AG04450 (cell line): ENCODE measurements at places on chromosomes 12 and 14. TPM values are rescaled to one million over a fixed set of nuclear protein-coding genes. Genes with fewer than 3 reads are reported as not detected.

Gene OR4Q2
- polyA plus RNA-seq, result not detected in 2 replicates

Gene ASCL1
- not detected in 2 replicates for polyA plus RNA-seq

Gene KRT3
- not detected in 2 replicates for polyA plus RNA-seq

Gene DUSP16
- polyA plus RNA-seq, result 11.1 and 12.8 TPM in 2 replicates

Gene ZNF268
- polyA plus RNA-seq, result 16.1 TPM in 2 replicates

Gene RERGL
- polyA plus RNA-seq, result not detected in 2 replicates

Gene CLEC4E
- not detected in 2 replicates for polyA plus RNA-seq

Gene RASSF9
- 0.06 and 0.16 TPM in 2 replicates for polyA plus RNA-seq

Gene PRB4
- polyA plus RNA-seq, result not detected in 2 replicates

Gene LRRK2
- 1.4 and 2.6 TPM in 2 replicates for polyA plus RNA-seq

Gene CAPZA3
- not detected in 2 replicates for polyA plus RNA-seq

Gene TMTC1
- 59.8 and 66.8 TPM in 2 replicates for polyA plus RNA-seq

Gene FMNL3
- 15.8 and 16.1 TPM in 2 replicates for polyA plus RNA-seq

Gene SMOC1
- 19.2 and 21.9 TPM in 2 replicates for polyA plus RNA-seq

Gene RNASE3
- polyA plus RNA-seq, result not detected in 2 replicates

Gene CLECL1
- not detected in 2 replicates for polyA plus RNA-seq

Gene KRT82
- polyA plus RNA-seq, result not detected in 2 replicates

Gene PRB2
- not detected in 2 replicates for polyA plus RNA-seq

Gene METAP2
- 89.2 and 135 TPM in 2 replicates for polyA plus RNA-seq

Gene ANKS1B
- 0.17 and 0.22 TPM in 2 replicates for polyA plus RNA-seq
